ENCODE measurements at places on chromosomes 3 and 15. TPM values are rescaled to one million over a fixed set of nuclear protein-coding genes. Genes with fewer than 3 reads are reported as not detected.

RTP4 gene
- total RNA-seq, result 1.6 TPM

SLC6A6 gene
- total RNA-seq, result 2.9 TPM

LDHAL6B gene
- total RNA-seq, result not detected

FBXL2 gene
- 0.24 TPM for total RNA-seq

RGMA gene
- 0.31 TPM for total RNA-seq

DNA sequence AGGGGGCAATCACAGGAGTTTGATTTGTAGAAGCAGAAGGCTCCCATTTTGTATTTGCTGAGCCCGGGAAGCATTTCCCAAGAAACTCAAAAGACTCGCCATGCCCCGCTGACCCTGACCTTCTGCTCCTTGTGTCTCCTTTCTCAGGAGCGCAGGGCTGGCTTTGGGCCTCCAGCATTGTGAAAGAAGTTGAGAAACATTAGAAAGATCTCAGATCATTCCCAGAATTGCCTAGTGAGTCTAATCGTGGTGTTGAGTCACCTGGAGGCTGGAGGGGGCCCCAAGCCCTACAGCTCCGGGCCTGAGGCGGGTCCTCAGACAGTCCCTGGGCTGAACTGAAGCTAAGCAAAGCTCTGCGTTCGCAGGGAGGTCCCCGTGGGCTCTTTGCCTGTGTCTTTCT is 10.9 kb upstream of the PIGZ start:
- H3K27me3 ChIP-seq, result no peaks in the 10 kb centered on the region
- no peaks in the 10 kb centered on the region for H3K4me1 ChIP-seq
- H3K4me3 ChIP-seq, result no peak overlapping the region
- H3K27ac ChIP-seq, result no peak overlapping the region
- no peak for DNase-seq

DNA sequence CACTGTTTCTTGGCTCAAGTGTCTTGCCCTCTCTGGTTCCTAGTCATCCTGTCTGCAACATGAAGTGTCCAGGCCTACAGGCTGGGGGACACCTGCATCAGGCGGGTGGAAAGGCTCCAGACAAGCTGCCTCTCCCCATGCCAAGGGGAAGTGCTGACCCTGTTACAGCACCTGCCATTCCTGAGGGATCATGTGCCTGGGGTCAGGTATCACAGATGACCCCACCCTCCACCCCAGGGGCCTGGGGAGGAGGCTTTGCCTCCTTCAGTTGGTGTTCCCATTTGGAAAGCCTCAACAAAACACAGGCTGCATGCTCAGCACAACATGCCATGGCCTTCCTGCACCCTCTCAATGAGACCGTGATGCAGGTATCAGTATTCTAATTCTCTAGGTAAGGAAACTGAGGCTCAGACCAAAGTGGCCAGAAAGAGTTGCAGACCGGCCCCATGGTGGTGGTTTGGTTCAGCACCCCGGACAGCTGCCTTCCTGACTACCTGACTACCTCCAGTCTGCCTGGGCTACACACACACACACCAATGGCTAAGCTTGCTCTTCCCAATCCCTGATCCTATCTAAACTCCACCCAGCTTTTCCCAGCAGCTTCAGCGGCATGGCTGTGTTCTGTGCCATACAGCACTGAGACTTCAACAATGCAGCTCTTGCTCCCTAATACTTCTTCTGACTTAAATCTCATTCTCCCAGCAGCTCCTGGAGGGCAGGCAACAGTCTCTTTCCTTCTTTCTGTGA is 69.7 kb upstream of the LINGO1 start:
- H3K4me3 ChIP-seq, result no peak overlapping the region
- no peaks in the 10 kb centered on the region for H3K36me3 ChIP-seq
- H3K27ac ChIP-seq, result no peak overlapping the region
- no peaks in the 10 kb centered on the region for H3K27me3 ChIP-seq

- H3K27me3 ChIP-seq, result no peaks in the 10 kb centered on the region
- no peaks in the 10 kb centered on the region for H3K36me3 ChIP-seq
These were observed 67.1 kb downstream of the RASGRF1 start for GRCh38 chr15:79023546-79023890.

DNA sequence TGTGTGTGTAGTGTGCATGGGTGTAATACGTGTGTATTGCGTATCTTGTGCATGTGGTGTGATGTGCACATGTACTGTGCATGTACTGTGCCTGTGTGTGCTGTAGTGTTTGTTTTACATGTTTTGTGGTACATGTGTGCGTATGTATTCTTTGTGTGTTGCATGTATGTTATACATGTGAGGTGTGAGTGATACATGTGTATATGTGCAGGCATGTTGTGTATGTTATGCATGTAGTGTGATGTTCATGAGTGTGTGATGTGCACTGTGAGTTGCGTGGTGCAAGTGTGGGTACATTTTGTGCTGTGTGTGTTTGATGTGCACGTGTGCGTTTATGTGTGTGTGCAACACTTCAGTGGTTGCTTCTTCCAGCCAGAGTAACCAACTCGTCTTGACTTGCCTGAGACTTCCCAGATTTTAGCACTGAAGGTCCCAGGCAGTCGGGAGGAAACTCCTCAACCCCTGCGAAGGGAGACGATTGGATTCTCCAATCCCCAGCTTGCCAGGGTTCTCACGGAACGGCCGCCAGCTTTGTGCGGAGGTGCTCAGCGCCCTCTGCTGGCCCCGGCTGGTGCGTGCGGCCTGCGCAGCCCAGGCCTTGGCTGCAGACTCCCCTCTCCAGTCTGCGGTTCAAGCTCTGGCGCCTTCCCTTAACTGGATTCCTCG is 3.6 kb downstream of the GALNT15 start:
- peaks cover 4% of the 10 kb centered on the region for H3K4me1 ChIP-seq
- no peak overlapping the region for H3K27ac ChIP-seq
- no peaks in the 10 kb centered on the region for H3K36me3 ChIP-seq
- peak; percentile 80 for DNase-seq
- no peak overlapping the region for H3K4me3 ChIP-seq
- H3K27me3 ChIP-seq, result no peaks in the 10 kb centered on the region

- H3K27me3 ChIP-seq, result no peaks in the 10 kb centered on the region
- DNase-seq, result no peak
- no peaks in the 10 kb centered on the region for H3K36me3 ChIP-seq
- no peak overlapping the region for H3K27ac ChIP-seq
- H3K4me1 ChIP-seq, result no peaks in the 10 kb centered on the region
These were observed 580.1 kb downstream of the ROBO2 start for GRCh38 chr3:77620009-77620408.

- no peaks in the 10 kb centered on the region for H3K36me3 ChIP-seq
- no peaks in the 10 kb centered on the region for H3K4me1 ChIP-seq
- H3K27ac ChIP-seq, result no peak overlapping the region
- no peak for DNase-seq
- no peaks in the 10 kb centered on the region for H3K27me3 ChIP-seq
These were observed 106.1 kb upstream of the COL8A1 start for GRCh38 chr3:99532246-99532645.

- H3K4me1 ChIP-seq, result no peaks in the 10 kb centered on the region
- no peak overlapping the region for H3K27ac ChIP-seq
- DNase-seq, result no peak
- H3K27me3 ChIP-seq, result peaks cover 6% of the 10 kb centered on the region
- H3K36me3 ChIP-seq, result no peaks in the 10 kb centered on the region
These were observed 29.1 kb downstream of the HDAC11 start for GRCh38 chr3:13509059-13509815.

DNA sequence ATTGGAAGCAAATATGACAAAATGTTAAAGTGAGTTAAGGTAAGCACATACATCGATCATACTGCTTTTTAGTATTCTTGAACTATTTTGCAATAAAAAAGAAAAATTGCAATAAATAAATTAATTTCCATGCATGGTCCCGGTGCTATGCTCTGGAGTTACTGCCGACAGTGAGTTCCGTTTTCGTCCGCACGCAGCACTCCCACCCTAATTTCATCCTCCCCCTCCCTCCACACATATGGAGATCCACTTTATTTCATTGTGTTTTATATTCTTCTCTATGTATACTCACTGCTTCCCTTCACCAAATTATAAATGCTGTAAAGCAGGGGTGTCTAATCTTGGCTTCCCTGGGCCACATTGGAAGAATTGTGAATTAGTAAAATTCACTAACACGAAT is 247.3 kb downstream of the THSD4 start:
- no peaks in the 10 kb centered on the region for H3K4me1 ChIP-seq
- H3K27me3 ChIP-seq, result no peaks in the 10 kb centered on the region
- no peak for DNase-seq
- no peak overlapping the region for H3K27ac ChIP-seq

- no peaks in the 10 kb centered on the region for H3K4me1 ChIP-seq
- DNase-seq, result no peak
- H3K4me3 ChIP-seq, result no peak overlapping the region
- H3K27me3 ChIP-seq, result no peaks in the 10 kb centered on the region
- peaks cover 8% of the 10 kb centered on the region for H3K36me3 ChIP-seq
- H3K27ac ChIP-seq, result no peak overlapping the region
These were observed 8.3 kb downstream of the ACKR4 start for GRCh38 chr3:132605374-132605792.

DNA sequence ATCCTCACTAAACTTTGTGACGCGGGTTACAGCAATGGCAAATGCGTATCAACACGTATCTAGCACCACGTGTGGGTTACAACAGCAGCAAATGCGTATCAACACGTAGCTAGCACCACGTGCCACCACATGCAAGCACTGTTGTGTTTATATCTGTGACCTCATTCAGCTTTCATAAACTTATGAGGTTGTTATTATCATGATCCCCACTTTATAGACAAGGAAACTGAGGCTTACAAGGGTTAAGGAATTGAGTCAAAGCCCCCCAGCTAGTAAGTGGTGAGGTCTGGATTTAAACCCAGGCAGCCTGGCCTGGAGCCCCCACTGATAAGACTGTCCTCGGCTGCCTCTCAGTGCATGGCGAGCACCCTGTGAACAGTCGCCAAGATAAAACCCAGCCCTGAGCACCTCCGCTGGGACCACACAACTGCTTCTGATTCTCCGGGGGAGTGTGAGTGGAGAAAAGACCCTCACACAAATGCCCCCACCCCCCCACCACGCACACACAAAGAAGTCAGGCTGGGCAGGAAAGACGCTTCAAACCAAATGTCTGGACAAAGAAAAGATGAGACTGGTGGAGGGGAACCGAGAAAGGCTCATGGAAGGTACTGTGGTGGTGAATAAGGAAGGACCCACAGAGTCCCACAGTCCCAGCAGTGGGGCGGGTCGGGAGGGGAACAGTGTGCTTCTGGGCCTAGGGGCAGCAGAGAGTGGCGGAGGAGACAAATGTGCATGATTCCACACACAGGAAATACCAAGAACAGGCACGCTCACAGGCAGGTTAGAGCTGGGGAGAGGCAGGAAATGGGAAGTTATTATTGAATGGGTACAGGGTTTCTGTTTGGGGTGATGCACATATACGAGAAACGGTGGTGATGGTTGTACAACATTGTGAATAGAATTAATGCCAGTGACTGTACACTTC is 173.4 kb downstream of the XXYLT1 start:
- H3K4me1 ChIP-seq, result no peaks in the 10 kb centered on the region
- H3K4me3 ChIP-seq, result no peak overlapping the region
- H3K27me3 ChIP-seq, result no peaks in the 10 kb centered on the region
- no peak overlapping the region for H3K27ac ChIP-seq

DNA sequence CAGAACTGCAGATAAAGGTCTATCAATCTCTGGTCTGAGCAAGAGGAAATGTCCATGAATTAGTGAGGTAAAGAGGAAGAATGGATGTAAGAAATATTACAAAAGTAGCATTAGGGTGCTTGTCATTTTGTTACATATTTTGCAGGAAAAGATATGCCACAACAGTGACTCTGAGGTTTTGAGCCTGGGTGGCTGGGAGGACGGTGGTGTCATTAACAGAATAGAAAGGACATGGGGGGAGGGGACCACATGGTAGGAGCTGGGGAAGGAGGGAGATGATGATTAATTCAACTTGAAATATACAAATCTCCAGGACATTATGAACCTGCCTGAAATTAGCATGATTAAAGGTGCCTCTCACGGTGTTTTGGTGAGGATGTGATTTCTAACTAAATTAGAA is 245.5 kb upstream of the MDFIC2 start:
- H3K4me1 ChIP-seq, result no peaks in the 10 kb centered on the region
- no peak for DNase-seq
- H3K36me3 ChIP-seq, result no peaks in the 10 kb centered on the region
- H3K27ac ChIP-seq, result no peak overlapping the region
- H3K4me3 ChIP-seq, result no peak overlapping the region

DNA sequence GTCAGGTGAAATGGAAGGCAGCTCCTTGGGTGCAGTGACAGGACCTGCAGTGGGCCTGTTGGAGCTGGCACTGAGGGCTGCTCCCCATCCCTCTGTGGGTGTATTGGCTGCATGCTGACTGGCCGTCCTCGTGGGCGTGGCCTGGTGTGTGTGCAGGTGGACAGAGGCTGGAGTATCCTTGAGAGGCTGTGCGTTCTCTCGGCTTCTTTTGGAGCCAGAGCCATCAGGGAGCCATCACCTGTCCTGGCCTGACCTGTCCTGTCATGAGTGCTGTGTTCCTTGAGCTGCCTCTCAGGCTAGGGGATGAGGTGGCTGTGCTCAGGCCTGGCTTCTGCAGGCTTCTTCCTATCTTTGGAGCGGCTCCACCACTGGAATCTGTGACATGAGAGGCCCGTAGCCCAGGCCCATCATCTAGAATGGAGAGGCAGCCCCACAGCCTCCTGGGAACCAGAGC is 61.5 kb downstream of the APBA2 start:
- no peaks in the 10 kb centered on the region for H3K4me1 ChIP-seq
- no peaks in the 10 kb centered on the region for H3K27me3 ChIP-seq
- no peaks in the 10 kb centered on the region for H3K36me3 ChIP-seq

- no peaks in the 10 kb centered on the region for H3K4me1 ChIP-seq
- no peaks in the 10 kb centered on the region for H3K27me3 ChIP-seq
- no peak overlapping the region for H3K4me3 ChIP-seq
- DNase-seq, result no peak
- no peaks in the 10 kb centered on the region for H3K36me3 ChIP-seq
These were observed 41.1 kb downstream of the NGRN start for GRCh38 chr15:90306560-90306959.

DNA sequence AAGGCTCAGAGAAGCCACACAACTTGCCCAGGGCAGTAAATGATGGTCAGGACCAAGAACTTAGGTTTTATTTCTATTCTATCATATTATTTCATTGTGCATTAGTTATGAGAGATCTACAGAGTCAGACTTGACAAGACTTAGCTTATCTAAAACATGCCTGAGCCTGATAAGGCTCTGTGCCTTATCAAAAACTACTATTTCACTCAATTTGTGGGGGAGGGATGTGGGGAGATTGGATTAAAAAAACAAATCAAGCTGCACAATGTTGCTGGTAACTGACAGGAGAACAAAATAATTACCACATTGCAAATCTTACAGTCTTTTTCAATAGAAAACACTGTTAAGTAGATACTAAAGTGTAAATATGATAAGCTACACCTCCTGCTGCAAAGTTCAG is 16.0 kb downstream of the HACD2 start:
- H3K36me3 ChIP-seq, result peaks cover 10% of the 10 kb centered on the region
- no peak for DNase-seq
- H3K27me3 ChIP-seq, result no peaks in the 10 kb centered on the region
- H3K27ac ChIP-seq, result no peak overlapping the region
- no peaks in the 10 kb centered on the region for H3K4me1 ChIP-seq
- H3K4me3 ChIP-seq, result no peak overlapping the region

GRCh38 chr3:20743553-20744321 is 557.7 kb upstream of the SGO1 start:
- H3K27ac ChIP-seq, result no peak overlapping the region
- H3K27me3 ChIP-seq, result no peaks in the 10 kb centered on the region
- no peak for DNase-seq

All from right lobe of liver (tissue), 6 donors.